ENCODE measurements at places on chromosomes 13 and 19.

DNA sequence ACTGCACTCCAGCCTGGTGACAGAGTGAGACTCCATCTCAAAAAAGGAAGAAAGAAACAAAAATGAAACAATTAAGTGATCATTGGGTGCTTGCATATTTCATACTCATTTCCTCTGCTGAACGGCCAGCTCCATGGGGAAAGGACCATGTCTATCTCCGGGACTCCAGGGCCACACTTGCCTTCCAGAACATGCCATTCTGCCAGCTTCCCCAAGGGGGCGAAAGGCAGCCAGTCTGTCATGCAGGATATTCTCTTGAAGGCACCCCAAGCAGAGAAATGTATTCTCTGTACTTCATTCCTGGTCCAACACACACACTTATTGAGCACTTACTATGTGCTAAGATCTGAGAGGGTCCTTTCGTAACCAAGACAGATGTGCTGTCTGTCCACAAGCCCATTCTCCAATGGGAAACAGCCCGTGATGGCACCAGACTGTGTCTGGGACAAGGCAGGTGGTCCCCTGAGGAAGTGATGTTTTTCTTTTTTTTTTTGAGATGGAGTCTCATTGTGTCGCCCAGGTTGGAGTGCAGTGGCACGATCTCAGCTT lies 10.2 kb upstream of the CARM1 start:
- H3K27me3 ChIP-seq = no peaks in the 10 kb centered on the region
- no peak overlapping the region for H3K4me3 ChIP-seq
- H3K4me1 ChIP-seq = no peaks in the 10 kb centered on the region
- H3K27ac ChIP-seq = no peak overlapping the region
- no peaks in the 10 kb centered on the region for H3K36me3 ChIP-seq
- no peak for DNase-seq

GRCh38 chr13:30841154-30841553 lies 64.9 kb upstream of the MEDAG start:
- H3K4me3 ChIP-seq = no peak overlapping the region
- H3K27ac ChIP-seq = no peak overlapping the region
- H3K36me3 ChIP-seq = no peaks in the 10 kb centered on the region
- no peaks in the 10 kb centered on the region for H3K27me3 ChIP-seq
- DNase-seq = no peak
- H3K4me1 ChIP-seq = peaks cover 5% of the 10 kb centered on the region

DNA sequence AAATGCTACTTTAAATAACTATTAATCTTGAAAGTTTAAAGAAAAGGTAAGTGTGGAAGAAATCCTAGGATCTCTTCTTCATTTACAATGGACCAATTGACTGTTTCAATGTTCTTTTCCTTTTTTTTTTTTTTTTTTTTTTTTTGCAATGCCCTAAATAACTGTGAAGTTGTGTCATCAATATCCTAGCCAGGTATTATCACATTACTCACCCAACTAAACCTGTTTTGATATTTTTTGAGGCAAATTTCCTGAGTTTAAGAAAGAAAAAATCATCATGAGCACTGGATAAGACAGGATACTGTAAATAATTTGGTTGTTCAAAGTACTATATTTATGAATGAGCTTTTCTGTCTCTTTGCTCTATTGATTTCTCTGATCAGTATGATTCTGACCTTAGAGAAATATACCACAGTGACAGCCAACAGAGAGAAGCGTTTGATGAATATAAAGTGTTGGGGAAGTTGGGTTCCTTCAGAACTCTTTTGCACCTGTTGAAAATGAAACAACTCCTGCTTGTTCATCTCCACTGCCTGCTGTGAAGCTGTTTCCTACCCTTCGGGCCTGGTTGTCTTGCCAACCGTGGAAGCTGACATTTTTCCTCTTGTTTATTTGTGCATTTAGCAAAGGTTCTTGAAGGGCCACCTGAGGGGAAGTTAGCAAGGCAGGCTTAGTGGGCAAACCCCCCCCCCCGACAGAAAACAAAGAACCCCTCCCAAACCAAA lies 1220.5 kb upstream of the SLC10A2 start:
- H3K27ac ChIP-seq = peak overlapping the region; percentile 43
- H3K27me3 ChIP-seq = no peaks in the 10 kb centered on the region

DNA sequence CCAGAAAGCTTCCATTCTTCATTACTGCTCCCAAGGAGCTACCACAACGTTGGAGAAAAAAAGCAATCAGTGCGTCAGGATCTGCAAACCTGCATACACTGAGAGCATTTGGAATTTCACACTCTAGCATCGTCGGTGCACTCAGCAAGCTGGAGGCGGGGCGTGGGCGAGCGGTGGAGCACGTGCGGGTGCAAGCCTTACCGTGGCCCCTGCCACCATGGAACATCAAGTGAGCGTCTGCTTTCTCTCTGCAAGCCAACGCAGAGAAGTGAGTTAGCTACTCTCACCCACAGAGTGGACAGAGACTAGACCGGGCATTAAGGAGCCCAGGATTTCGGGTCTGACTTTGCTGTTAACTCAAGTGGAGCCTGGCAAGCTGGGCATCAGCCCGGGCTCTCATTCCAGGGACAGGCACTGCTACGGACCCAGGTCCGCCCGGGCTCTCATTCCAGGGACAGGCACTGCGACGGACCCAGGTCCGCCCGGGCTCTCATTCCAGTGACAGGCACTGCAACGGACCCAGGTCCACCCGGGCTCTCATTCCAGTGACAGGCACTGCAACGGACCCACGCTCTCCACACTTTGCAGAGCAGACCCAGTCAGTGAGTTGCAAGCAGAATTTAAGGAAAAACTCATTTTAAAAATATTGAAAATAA lies 124.1 kb upstream of the SPACA7 start:
- no peak for DNase-seq
- no peaks in the 10 kb centered on the region for H3K4me1 ChIP-seq
- no peaks in the 10 kb centered on the region for H3K36me3 ChIP-seq
- H3K4me3 ChIP-seq = no peak overlapping the region
- H3K27me3 ChIP-seq = peaks cover 3% of the 10 kb centered on the region

- H3K27ac ChIP-seq = no peak overlapping the region
- no peak for DNase-seq
- H3K4me3 ChIP-seq = no peak overlapping the region
- H3K4me1 ChIP-seq = peaks cover 4% of the 10 kb centered on the region
- H3K36me3 ChIP-seq = peaks cover 55% of the 10 kb centered on the region
- H3K27me3 ChIP-seq = no peaks in the 10 kb centered on the region
Measured at GRCh38 chr19:46604781-46605355, 3.7 kb downstream of the CALM3 start.

GRCh38 chr19:4566402-4567051 lies 7.0 kb upstream of the SEMA6B start:
- H3K36me3 ChIP-seq = no peaks in the 10 kb centered on the region
- H3K27ac ChIP-seq = no peak overlapping the region
- H3K27me3 ChIP-seq = no peaks in the 10 kb centered on the region
- H3K4me1 ChIP-seq = no peaks in the 10 kb centered on the region
- H3K4me3 ChIP-seq = no peak overlapping the region

GRCh38 chr13:110103026-110103425 lies 203.9 kb downstream of the COL4A1 start:
- no peaks in the 10 kb centered on the region for H3K27me3 ChIP-seq
- no peak overlapping the region for H3K4me3 ChIP-seq
- peak overlapping the region; percentile 51 for H3K27ac ChIP-seq
- no peaks in the 10 kb centered on the region for H3K36me3 ChIP-seq
- peaks cover 13% of the 10 kb centered on the region for H3K4me1 ChIP-seq

All from RWPE2 (cell line).